ENCODE measurements at places on chromosomes 11 and 22. TPM values are rescaled to one million over a fixed set of nuclear protein-coding genes. Genes with fewer than 3 reads are reported as not detected.
A peak's percentile ranks its signal among the peaks of the same experiment; 100 is the strongest.

Gene ADM2
- total RNA-seq: 10.5 TPM

Gene PDGFB
- 35.5 TPM for total RNA-seq

Gene OR51I1
- not detected for total RNA-seq

Gene LRRC74B
- total RNA-seq: 0.25 TPM

Gene APOL6
- 16.7 TPM for total RNA-seq

Gene RCOR2
- 3.4 TPM for total RNA-seq

DNA sequence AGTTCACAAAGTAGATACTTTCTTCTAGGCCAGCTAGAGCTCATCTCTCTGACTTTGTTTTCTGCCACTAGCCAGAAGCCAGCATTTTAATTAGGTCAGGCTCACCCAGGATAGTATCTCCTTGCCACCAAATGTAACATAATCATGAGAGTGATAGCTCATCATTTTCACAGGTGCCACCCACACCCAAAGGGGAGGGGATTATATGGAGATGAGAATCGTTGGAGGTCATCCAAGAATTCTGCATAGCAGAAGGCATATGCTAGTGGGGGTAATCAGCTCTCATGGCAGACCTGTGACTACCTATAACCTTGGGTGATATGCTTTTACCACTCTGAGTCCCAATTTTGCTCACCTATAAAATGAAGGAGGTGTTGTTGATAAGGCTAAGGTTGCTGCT is 523.0 kb downstream of the METTL15 start:
- 0 out of 2 replicates have a peak, but pooled peaks cover 11% of the 10 kb centered on the region for H3K4me1 ChIP-seq
- no peak overlapping the region for H3K27ac ChIP-seq
- no peaks in the 10 kb centered on the region for H3K27me3 ChIP-seq
- H3K36me3 ChIP-seq: no peaks in the 10 kb centered on the region

- H3K27ac ChIP-seq: no peak overlapping the region
- no peaks in the 10 kb centered on the region for H3K4me1 ChIP-seq
- H3K4me3 ChIP-seq: no peak overlapping the region
- H3K27me3 ChIP-seq: peaks cover 33% of the 10 kb centered on the region
Measured at GRCh38 chr22:43837666-43838065, 24.6 kb downstream of the SULT4A1 start.

- no peak within 1 kb of the TSS for H3K27ac ChIP-seq
- no peaks in the 10 kb centered on the region for H3K27me3 ChIP-seq
- no peak within 1 kb of the TSS for H3K4me3 ChIP-seq
- DNase-seq: no peak
- no peaks in the 10 kb centered on the region for H3K36me3 ChIP-seq
Measured at GRCh38 chr11:18726040-18726439, at the start of gene IGSF22. TSS of gene IGSF22 (minus strand) at chr11:18726188. CDS start at chr11:18724236, 1,952 bp downstream.

- H3K27me3 ChIP-seq: no peaks in the 10 kb centered on the region
- DNase-seq: no peak
- 0 out of 2 replicates have a peak, but pooled peaks cover 5% of the 10 kb centered on the region for H3K36me3 ChIP-seq
- H3K27ac ChIP-seq: no peak overlapping the region
Measured at GRCh38 chr11:46697723-46698122, 2.7 kb downstream of the ARHGAP1 start.

- no peaks in the 10 kb centered on the region for H3K36me3 ChIP-seq
- DNase-seq: no peak
- no peak overlapping the region for H3K27ac ChIP-seq
- no peak overlapping the region for H3K4me3 ChIP-seq
- H3K4me1 ChIP-seq: no peaks in the 10 kb centered on the region
Measured at GRCh38 chr22:48143856-48144255, 1381.4 kb downstream of the TBC1D22A start.

- H3K4me3 ChIP-seq: no peak overlapping the region
- DNase-seq: no peak
- no peaks in the 10 kb centered on the region for H3K4me1 ChIP-seq
Measured at GRCh38 chr11:32448232-32448631, 12.9 kb upstream of the WT1 start.

DNA sequence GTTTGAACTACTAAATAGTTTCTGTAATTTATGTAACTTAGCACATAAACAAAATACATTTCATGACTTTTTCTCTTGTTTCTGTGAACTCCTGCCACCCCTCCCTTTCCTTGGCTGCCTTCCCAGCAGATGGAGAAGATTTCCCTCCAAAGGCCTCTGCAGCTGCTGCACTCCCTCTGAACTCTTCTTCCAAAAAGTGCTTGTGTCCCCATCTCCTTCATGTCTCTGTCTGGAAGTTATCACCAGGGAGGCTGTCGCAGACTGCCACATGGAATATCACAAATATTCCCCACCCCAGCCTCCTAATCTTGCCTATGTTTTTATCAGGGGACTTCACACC is 1068.3 kb downstream of the OPCML start:
- H3K4me1 ChIP-seq: no peaks in the 10 kb centered on the region
- H3K27me3 ChIP-seq: no peaks in the 10 kb centered on the region
- no peak overlapping the region for H3K4me3 ChIP-seq
- no peak for DNase-seq
- no peaks in the 10 kb centered on the region for H3K36me3 ChIP-seq

GRCh38 chr11:18495271-18495670 is 31.5 kb downstream of the TSG101 start:
- H3K4me3 ChIP-seq: no peak overlapping the region
- no peaks in the 10 kb centered on the region for H3K27me3 ChIP-seq
- peaks cover 42% of the 10 kb centered on the region for H3K4me1 ChIP-seq
- no peak overlapping the region for H3K27ac ChIP-seq

DNA sequence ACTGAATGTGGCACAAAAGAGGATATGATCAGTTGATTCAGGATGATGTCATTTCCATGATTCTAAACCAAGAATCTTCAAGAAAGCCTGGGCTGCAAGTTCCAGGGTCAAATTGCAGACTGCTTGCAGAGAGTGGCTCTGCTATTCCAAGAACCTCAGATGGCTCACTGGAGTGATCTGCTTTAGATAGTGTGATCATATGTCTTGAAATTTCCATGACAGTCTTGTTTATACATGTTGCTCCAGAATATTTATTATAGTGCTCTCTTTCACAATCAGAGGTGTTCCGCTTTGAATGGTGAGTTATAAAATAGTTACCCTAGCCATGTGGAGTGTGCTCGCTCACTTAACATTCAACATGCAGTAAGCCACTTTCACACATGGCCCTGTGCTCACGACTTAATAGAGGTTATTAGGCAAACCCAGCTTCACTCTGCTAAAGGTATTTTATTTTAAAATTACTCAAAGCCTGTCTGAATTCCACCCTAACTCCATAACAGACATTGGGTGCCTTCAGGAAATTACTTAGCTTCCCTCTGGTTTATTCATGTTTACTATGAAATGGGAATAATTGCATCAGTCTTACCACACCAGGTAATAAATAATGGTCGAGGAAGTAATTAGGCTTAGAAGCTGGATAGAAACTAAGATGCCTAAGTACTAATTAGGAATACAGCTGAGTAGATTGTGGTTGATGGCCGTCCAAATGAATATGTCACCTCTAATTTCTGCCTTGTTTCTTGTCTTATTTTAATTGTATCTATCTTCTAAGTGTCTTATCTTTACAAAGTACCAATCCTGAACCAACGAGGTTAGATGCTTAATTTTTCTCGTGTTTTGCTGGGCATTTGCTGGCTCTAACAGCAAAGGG is 187.9 kb downstream of the ETS1 start:
- H3K27me3 ChIP-seq: no peaks in the 10 kb centered on the region
- H3K4me3 ChIP-seq: no peak overlapping the region
- no peaks in the 10 kb centered on the region for H3K36me3 ChIP-seq

GRCh38 chr22:47059076-47059475 is 296.6 kb downstream of the TBC1D22A start:
- DNase-seq: no peak
- no peaks in the 10 kb centered on the region for H3K27me3 ChIP-seq
- H3K4me1 ChIP-seq: no peaks in the 10 kb centered on the region
- no peak overlapping the region for H3K27ac ChIP-seq
- no peak overlapping the region for H3K4me3 ChIP-seq

DNA sequence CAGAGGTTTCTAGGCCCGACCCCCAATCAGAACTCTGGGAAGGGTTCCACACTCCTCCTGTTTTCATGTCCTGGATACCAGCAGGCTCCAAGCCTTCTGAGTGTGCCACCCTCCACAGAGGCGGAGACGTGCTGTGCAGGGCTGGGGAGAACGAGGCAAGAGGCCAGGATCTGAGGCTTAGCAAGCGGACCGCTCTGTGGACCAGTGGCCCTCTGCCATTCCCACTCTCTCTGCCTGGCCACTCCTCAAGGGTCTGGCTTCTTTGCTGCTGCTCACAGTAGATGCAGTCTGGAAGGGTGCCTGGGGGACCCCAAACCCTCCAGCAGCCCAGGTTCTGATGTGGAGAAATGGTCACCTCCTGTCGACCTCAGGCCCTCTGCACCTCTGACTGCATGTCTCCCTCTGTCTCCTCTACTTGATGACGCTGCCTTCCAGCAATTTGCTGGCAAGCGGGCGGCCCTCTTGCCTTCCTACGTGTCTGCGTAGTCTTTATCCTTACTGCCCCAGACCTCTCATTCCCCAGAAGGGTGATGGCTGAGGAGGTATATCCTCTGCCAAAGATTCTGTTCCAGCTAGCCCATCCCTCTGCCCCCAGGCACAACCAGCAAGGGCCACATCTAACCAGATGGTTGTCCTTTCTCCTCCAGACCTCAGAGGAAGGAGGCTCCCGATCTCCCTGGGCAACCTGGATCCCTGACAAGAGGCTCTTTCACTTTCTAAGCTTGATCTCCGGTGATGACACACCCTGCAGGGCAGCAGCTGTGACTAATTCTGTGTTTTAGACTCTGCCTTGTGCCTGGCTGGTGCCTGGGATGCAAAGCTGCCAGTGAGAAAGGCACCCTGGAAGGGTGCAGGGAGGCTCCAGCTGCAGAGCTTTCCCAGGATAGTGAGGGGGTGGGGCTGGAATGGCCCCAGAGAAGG is 87.3 kb downstream of the NAT10 start:
- DNase-seq: peak; percentile 85
- no peaks in the 10 kb centered on the region for H3K36me3 ChIP-seq
- no peaks in the 10 kb centered on the region for H3K27me3 ChIP-seq
- no peak overlapping the region for H3K4me3 ChIP-seq
- H3K27ac ChIP-seq: peak overlapping the region; percentile 25
- peaks cover 37% of the 10 kb centered on the region for H3K4me1 ChIP-seq

DNA sequence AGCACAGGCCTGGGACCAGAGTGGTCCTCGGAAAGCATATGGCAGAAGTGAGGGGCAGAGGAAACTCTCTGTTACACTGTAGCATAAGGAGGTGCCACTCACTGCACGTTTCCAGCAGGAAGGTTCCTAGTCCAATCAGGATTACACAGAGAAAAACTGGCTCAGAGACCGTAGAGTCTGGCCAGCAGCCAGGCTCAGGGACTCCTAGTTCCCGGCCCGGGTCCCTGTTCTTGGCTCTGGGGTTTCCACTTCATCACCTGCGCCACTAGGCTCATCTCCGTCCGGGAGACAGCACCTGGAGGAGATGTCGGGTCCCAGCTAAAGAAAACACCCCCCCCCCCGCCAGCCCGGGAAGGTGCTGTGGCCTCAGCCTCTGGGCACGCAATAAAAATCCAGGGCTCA is 1.1 kb downstream of the TTLL12 start:
- peaks cover 37% of the 10 kb centered on the region for H3K4me1 ChIP-seq
- peaks cover 9% of the 10 kb centered on the region for H3K36me3 ChIP-seq
- no peaks in the 10 kb centered on the region for H3K27me3 ChIP-seq
- peak overlapping the region; percentile 48 for H3K27ac ChIP-seq

GRCh38 chr11:77195071-77195755 is 67.2 kb downstream of the MYO7A start:
- no peak overlapping the region for H3K27ac ChIP-seq
- DNase-seq: no peak
- no peaks in the 10 kb centered on the region for H3K36me3 ChIP-seq
- H3K27me3 ChIP-seq: no peaks in the 10 kb centered on the region

DNA sequence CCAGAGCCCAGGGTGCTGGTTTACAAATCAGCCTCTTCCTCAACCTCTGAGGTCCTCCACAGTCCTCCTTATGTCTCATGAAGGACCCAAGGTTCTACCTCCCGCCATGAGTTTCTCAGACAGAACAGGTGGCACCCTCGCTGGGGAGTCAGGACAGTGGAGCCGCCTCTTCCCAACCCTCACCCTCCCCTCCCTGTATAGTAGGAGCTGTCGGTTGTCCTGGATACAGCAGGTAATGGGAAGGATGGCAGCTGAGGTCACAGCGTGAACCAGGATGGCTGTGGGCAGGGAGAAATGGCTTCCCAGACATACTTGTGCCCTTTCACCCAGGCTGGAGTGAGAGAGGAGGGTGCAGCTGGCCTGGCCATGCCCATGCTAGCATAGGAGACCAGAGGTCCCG is 134.6 kb downstream of the CHST1 start:
- H3K27me3 ChIP-seq: peaks cover 59% of the 10 kb centered on the region
- DNase-seq: no peak
- no peaks in the 10 kb centered on the region for H3K4me1 ChIP-seq
- no peaks in the 10 kb centered on the region for H3K36me3 ChIP-seq
- no peak overlapping the region for H3K4me3 ChIP-seq

DNA sequence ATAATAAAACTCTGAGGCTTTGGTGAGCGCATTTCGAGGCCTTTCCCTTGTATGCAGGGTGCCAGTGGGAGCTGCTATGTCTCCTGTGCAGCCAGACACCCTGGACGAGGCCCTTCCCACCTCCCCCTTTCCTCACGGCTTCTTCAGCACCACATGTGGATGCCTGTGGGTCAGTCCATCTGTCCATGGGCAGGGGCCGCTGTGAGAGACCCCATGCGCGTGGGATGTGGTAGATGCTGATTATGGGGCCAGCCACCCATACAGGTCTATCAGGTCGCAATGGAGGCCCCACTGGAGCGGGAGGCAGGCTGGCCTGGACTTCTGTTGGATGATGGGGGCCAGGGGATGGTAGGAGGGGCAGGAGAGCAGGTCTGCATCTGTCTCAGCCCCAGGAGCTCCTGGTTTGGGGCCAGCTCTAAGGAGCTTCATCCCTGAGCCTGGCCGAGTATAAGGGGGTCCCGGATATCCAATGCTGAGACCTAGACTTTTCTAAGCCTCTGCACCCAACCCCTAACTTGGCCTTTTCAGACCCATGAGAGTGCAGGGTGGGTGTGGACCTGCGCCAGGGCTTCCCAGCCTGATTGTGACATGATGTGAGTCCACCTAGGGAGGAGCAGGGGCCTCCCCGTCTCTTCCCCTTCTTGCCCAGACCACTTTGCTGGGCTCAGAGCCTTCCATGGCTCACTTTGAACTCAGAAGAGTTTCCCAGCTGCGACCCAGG is 14.0 kb upstream of the DGCR8 start:
- no peak for DNase-seq
- no peak overlapping the region for H3K27ac ChIP-seq
- H3K4me3 ChIP-seq: no peak overlapping the region
- no peaks in the 10 kb centered on the region for H3K4me1 ChIP-seq
- no peaks in the 10 kb centered on the region for H3K27me3 ChIP-seq

All from PC-9 (cell line).